ENCODE measurements at places on chromosomes 12 and 14. TPM values are rescaled to one million over a fixed set of nuclear protein-coding genes. Genes with fewer than 3 reads are reported as not detected.

The TDG gene
- 18.1 TPM for total RNA-seq

The SLC39A9 gene
- total RNA-seq = 55.6 TPM

The PROX2 gene
- total RNA-seq = not detected

The USP5 gene
- total RNA-seq = 63.9 TPM

The CRIP2 gene
- total RNA-seq = 191 TPM

The RHOJ gene
- 38.6 TPM for total RNA-seq

The SOAT2 gene
- not detected for total RNA-seq

DNA sequence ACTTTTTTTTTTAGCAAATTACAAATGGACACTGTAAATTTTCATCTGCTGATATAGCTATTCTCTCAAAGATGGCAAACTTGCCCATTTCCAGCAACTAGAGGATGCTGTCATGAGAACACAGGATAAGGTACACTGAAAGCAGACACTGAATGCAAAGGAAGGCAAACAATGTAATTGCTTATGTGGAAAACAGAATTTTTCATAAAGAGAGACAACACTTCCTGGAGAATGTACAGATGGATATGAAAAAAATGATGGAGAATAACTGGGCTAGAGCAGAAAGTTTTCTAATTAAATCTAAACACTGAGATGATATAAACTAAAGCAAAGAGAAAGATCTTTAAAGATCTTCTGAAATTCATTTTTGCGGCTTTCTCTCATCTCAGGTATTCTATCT lies 581 bp downstream of the CD69 start:
- no peak for DNase-seq

GRCh38 chr12:78119351-78119918 lies 288.7 kb downstream of the NAV3 start:
- no peak for DNase-seq

DNA sequence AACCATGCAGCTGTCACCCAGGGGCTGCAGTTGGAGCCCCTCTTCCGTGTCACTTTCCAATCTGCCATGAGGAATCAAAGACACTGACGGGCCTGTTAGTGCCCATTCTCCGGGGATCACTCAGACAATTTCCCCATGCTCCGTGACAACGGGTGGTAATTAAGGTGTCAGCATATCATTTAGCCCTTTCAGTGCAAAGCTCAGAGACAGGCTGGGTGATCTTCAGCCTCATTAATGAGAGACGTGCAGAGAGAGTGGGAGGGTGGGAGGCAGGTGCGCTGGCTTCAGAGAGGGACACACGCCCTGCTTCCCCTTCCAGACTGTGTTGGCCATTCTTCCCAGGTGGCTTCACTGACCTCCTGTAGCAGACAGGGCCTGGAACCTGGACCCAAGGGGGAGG lies 58.7 kb downstream of the MVK start:
- no peak for DNase-seq

DNA sequence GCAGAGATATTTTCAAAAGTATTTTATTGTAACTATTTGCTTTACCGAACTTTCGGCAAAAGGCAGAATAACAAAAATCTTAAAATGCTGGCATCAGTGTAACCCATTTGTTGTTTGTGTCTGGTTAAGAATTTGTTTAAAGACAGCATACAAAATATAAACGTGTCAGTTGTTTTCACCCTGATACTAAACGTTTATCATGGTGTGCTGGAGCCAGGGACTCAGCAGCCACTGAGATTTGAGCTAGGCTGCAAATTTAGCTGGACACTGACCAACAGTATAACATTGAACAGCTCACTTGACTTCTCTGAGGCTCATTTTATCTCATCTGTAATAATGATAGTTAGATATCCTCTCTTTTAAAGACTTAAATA lies 183.7 kb downstream of the TMTC3 start:
- DNase-seq = no peak

- DNase-seq = peak; percentile 66
Observed at GRCh38 chr12:121288158-121288845, 8.2 kb downstream of the CAMKK2 start.

GRCh38 chr12:48651681-48652080 lies 30.4 kb downstream of the KANSL2 start:
- no peak for DNase-seq

- peak; percentile 81 for DNase-seq
Observed at GRCh38 chr12:104381731-104382480, 74.8 kb upstream of the CHST11 start.

- DNase-seq = no peak
Observed at GRCh38 chr14:98408024-98408555, 863.9 kb downstream of the BCL11B start.

GRCh38 chr14:100634026-100634425 lies 46.8 kb upstream of the BEGAIN start:
- no peak for DNase-seq

GRCh38 chr12:52308806-52309425 lies 12.3 kb downstream of the KRT83 start:
- DNase-seq = no peak

DNA sequence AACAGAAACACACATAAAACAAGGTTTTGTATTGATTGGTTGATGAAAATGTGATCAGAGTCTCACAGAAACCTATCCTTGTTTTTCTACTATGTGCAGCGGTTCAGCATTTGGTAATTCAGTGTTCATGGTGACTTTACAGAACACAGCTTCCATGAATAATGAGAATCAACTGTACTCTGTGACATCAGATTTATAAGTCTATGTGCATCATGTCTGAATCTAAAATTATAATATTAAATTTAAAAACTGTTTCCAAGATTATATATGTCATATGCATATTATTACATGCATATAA lies 104.3 kb downstream of the SLC16A7 start:
- DNase-seq = no peak

GRCh38 chr14:96100161-96101064 lies 61.3 kb downstream of the C14orf132 start:
- peak; percentile 80 for DNase-seq

DNA sequence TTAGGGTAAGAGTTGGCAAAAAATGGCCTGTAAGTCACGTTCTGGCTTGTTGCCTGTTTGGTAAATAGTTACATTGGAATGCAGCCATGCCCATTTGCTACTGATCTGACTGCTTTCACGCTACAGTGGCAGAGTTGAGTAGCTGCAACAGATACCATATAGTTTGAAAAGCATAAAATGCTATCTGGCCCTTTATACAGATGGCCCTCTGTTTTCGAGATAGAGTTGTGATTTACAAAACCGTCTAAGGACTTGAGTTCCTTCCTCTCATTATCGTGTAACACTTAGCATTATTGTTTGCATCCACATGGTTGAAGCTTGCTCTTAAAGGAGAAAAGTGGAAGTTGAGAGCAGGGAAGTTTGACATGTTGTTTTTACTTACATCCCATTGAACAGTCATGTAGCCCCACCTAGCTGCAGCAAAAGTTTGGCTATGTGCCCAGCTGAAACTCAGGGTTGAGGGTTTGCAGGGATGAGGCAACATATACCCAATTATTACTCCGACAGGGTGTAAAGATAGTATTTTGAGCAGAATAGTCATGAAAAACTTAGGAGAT lies 11.3 kb upstream of the SCFD1 start:
- DNase-seq = no peak

DNA sequence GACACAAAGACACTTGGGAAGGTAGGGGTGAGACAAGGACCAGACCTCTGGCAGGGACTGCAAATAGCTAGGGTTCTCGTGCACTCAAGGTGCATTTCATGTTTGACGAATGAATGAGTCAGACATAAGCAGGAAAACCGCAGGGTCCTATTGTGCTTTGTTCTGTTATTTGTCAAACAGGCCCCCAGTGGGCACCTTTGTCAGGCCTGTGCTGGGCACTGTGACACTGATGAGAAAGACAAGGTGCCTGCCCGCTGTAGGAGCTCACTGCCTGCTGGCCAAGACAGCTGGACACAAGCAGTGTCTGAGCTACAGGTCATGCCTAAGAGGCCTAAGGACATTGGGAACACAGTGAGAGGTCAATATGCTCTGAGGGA lies 2.3 kb downstream of the OTUB2 start:
- DNase-seq = no peak

GRCh38 chr14:100865682-100866591 lies 37.6 kb downstream of the RTL1 start:
- peak; percentile 37 for DNase-seq

DNA sequence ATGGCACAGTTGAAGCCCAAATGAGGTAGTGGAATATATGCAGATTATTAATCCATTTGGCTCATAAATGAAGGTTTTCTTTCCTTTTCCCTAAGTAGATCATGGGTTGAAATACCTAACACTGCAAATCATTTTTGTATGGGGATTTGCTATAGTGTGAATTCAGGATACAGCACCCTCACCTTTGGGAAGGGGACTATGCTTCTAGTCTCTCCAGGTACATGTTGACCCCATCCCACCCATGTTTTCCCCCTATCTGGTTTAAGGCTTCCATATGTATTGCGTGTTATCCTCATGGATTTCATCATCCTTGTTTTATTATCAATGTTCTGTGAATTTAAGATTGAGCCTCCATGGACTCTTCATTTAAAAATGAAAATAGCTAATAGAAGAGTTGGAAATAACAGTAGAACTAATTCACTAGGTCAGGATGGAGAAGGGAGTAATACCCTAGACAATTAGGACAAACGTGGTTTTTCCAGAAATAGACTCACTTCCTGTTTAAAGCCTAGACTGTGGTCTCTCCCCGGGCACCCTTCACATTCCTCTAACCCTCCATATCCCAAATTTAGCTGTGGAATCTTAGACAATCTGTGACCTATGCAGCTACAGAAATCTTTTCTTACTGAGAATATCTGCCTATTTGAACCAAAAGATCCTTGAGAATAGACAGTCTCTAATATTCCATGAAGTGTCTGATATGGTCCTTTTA lies 56.5 kb downstream of the DAD1 start:
- no peak for DNase-seq

- no peak for DNase-seq
Observed at GRCh38 chr14:75579882-75580281, 1.5 kb downstream of the FLVCR2 start.

- no peak for DNase-seq
Observed at GRCh38 chr12:69886109-69886508, 61.1 kb downstream of the MYRFL start.

DNA sequence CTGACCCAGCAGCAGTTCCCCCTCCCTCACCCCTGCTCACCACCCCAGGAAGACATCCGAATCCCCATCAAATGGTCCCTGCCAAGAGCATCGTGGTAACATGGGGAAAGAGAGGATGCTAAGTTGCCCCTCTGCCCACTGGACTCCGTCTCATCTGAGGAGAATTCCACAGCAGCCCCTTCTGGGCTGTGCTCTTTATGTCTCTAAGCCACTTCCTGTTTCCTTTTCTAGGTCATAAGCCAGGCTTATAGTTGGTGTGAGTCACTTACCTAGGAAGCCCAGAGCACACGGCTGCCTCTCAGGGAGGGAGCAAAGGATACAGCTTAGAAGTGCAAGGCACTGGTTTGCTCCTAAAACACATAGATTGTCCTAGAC lies 76.0 kb downstream of the VCPKMT start:
- DNase-seq = no peak

Measured in upper lobe of right lung (tissue), 1 donor.